ENCODE measurements at places on chromosomes 16 and 17.
A peak's percentile ranks its signal among the peaks of the same experiment; 100 is the strongest.

GRCh38 chr17:21286066-21286770 lies 1.7 kb downstream of the MAP2K3 start:
- no peak for DNase-seq

- peak; percentile 100 for DNase-seq
Measured at GRCh38 chr17:81018044-81018802, 16.7 kb upstream of the BAIAP2 start.

DNA sequence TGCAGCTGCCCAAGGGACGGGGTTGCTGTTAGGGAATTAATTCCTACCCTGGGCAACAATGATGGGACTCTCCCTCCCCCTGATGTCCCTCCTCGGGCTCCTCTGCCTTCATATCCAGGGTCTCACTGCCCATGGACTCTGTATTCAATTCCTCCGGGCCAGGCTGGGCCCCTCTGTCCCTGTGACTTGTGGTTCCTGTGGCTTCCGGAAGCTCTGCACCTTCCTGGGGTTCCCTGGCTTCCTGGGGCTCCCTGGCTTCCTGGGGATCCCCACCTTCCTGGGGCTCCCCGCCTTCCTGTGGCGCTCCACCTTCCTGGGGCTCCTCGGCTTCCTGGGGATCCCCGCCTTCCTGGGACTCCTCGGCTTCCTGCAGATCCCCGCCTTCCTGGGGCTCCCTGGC lies 35.2 kb downstream of the SRL start:
- DNase-seq, result no peak

DNA sequence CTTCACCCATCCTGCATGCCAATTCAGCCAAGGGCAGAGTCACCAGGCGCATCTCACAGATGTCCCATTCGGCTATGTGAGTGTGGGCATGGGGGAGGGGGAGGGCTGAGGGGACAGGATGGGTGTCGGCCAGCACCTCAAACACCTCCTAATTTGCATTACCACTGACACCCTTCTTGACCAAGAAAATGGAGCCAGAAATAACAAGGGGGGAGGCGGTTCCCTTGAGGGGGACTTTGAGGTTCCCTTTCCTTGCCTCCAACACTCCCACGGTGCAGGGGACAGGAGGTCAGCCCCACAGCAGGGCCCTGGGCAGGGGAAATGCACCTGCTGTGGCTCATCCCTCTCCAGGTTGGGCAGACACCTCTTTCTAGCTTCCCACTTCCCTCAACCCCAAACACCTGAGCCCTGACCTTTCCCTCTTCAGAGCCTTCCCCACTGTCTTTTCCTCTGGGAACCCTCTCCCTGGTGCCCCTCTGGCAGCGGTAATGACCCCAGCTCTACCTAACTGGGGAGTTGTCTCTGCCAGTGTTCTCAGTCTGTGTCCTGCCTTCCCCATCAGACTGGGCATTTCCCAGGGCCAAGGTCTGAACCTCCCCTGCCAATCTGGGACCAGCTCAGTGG lies 18.2 kb upstream of the TBX21 start:
- DNase-seq, result no peak

DNA sequence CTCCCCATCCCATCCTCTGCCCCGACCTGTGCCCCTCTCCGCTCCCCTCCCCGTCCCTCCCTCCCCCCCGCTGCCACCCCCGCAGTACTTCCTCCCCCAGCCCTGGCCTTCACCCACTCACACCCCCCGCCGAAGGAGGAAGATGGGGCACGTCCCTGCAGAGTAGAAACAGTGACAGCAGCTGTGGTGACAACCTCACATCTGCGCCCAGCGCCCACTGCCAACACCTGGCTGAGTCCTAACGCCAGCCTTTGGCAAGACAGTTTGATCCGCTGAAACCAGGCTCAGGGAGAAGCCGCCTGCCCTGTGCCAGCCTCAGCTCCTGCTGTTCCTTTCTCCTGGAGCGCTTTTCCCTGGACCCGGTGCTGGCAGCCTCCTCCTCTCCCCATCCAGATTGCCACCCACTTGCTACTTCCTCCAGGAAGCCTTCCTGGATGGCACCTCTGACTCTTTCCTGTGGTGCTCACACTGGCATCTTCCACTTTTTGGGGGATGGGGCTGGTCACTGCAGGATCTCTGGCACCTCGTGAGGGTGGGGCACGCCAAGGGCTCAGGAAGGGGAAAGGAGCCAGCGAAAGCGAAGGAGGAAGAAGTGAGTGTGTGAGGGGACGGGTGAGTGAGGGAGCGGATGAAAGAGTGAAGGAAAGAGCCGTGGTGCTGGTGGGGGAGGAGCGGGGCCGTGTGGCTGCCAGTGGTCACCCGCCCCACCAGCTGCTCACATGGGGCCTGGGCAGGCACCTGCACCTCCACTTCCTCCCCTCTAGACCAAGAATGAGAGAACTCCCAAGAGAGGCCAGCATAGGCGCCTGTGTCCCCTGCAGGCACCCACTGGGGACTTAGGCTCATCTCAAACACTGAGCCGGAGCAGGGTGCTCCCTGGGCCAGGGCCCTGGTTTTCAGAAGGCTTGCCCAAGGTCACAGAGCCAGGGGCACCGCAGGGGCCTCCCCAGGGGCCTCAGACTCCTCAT lies 27.0 kb downstream of the ZFPM1 start:
- peak; percentile 25 for DNase-seq

DNA sequence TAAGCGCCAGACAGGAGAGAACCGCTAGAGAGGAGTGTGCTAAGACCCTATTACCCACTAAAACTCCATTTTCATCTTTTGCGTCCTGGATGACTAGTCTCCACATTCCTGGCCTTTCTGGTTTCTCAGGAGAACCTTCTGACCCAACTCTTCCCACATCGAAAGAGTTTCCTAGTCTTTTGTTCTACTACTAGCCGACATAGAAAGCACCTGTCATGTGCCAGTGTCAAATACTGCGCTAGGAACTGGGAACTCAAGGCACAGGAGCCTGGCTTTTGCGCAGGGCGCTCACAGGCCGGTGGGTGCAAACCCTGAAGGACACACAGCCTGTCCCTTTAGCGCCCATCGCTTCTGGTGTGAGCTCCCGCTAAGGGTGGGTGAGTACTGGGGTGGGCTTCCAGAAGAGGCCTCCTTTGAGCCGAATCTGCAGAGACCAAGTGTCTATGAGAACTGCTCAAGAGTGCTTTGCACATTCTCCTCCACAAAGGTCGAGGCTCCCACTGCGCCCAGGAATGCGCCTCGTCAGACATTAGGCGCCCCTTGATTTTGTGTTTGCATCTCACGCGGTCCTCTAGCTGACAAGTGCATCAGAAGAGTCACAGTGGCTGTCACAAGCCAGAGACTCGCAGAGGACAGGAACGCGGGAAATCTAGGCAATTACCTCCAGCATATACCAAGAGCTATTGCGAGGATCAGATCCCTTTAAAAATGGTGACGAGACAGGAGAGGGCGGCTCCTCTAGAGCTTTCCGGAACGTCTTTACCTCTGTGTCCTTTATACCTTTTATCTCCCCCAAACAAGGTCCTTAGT lies 2.0 kb upstream of the PSMB3 start:
- DNase-seq, result peak; percentile 51

- no peak for DNase-seq
Measured at GRCh38 chr16:85145734-85146531, 33.7 kb upstream of the CIBAR2 start.

GRCh38 chr17:4100883-4101756 lies 41.7 kb downstream of the ZZEF1 start:
- DNase-seq, result no peak

DNA sequence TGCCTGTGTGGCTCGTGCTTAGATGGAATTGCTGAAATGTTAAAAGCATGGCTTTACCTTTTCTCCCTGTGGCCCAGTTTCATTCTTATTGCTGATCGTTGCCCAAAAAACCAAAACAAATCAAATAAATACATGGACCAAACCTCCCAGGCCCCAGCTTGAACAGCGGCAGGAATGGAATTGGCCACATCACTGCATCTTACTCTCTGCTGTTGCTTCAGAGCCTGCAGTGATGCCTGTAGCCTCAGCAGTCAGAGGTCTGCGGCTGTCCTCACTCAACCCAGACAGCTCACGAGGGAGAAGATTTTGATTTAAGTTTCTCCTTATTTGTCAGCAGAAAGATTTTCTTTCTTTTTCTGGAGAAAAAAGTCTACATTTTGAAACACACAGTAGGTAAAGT lies 91.5 kb downstream of the NPIPB11 start:
- no peak for DNase-seq

- DNase-seq, result no peak
Measured at GRCh38 chr16:70614208-70614951, 32.0 kb upstream of the IL34 start.

- no peak for DNase-seq
Measured at GRCh38 chr16:30186782-30187555, 3.6 kb downstream of the CORO1A start.

- no peak for DNase-seq
Measured at GRCh38 chr16:78137782-78138616, 38.5 kb downstream of the WWOX start.

GRCh38 chr17:42288803-42289610 lies 709 bp downstream of the STAT5A start:
- DNase-seq, result no peak

DNA sequence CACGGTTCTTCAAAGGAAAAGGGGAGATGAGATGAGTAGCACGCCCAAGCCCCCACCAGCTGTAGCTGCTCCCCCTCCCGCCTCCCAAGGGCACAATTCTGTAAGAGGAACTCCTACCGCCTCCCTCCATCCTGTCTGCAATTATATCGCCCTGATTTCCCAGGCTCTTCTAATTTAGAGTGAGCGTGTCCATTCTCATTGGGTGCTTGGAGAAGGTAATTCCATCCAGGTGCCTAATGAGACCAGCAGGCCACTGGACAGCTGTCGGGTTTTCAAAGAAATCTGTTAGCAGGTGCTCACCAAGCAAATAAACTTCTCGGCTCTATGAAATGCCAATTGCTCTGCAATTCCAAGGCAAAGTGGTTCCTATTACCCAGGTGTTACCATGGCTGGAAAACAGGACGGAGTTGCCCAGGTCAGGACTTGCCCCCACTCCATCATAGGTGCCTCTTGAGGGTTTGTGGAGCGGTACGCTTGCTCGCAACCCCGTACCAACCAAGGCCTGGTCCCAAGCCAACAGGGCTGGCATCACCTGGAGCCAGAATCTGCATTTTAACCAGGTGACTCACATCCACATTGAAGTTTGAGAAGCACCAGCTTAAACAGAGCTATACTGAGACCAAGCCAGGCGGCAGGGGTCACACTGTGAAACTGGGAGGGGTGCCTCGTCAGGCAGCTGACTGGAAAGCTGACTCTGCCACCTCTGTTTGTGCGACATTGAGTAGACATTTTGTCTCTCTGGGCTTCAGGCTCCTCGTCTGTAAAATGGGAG lies 16.5 kb upstream of the MEAK7 start:
- peak; percentile 98 for DNase-seq

- DNase-seq, result no peak
Measured at GRCh38 chr17:75901727-75902126, 3.0 kb downstream of the MRPL38 start.

DNA sequence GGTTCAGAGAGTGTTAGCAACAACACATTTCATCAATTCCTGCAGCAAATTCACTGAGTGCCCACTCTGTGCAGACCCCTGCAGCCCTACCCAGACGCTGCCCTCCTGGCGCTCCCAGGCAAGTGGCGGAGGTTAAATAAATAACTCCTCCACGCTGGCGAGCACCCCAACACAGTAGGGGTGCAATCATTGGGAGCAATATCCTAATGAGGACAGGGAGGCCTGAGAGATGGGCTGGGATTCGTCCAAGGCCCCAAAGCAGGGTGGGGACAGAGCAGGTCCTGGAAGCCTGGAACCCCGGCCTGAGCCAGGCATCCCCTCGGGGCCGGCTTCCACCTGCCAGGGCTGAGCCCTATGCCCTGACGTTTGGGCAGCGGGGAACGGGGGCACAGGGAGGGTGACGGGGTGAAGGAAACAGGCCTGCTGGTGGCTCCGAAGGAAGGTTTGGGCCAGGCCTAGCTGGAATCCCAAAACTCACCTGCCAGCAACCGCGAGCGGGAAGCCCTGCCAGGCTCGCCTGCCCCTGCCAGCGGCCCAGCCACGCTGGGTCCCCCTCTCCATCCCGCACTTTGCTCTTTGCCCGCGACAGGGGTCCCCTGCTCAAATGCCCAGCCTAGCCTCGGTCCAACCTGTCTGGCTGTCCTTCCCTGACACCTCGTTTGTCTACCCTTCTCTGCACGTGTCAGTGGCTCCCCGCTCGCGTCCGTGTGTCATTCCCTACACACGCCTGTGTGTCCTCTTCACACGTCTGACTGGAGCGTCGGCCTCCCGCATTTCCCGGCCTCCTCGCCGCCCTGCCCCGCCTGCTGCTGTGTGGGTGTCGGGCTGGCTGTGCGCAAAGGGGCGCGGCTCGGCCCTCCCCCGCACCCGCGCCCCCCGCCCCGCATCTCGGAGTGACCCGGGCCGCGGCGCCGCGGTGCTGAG lies 721 bp upstream of the BEAN1 start:
- DNase-seq, result no peak

DNA sequence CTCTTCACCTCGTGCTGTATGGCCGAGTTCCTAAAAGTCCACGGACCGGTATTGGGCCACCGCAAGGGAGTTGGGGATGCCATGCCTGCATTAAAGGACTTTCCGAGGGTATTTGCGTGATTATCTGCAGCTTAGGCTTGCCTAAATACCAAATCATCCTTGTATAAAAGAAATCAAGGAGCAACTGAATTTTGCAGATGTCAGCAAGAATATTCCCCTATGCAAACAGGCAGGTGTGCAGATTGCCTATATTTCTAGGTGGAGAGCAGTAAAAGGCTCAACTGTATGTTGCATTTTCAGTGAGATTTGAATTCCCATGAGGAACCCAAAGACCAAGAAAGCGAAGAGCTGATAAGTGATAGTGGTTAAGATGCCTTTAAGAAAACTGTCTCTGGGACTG lies 452.3 kb downstream of the CDH11 start:
- DNase-seq, result no peak

DNA sequence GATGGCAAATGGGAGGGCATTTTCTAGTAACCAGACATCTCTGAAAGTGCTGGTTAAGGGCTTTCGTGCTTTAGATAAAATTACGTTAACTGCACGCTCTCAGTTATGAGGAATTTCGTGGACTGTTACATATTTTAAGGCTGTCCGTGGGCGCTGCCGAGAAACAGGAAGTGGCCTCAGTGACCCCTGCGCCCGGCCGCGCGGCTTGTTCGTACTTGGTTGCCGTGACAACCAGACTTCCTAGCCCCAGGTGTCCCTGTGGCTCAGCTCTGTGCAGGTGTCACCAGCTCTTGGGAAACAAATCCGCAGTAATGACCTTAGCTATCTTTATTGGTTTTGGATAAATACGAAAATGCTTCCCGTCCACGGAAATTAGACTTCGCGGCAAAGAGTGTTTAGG lies 52.7 kb downstream of the LMF1 start:
- DNase-seq, result no peak

DNA sequence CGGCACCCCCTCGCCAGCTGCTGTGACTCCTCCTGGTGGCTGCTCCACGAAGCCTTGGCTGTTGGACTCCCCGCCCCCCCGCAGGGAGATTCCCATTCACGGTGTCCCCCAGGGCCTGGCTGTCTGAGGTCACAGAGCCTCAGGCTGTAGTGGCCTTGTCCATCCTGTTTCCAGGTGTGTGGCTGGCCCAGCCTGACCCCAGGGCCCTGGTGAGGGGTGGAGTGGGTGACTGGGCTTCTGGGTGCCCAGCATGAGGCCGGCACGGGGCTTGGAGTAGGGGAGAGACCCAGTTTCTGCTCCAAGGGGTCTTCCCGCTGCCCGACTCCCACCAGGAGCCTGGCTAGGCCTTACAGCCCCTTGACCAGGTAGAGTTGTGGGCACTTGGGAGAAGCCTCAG lies 10.4 kb downstream of the PRSS27 start:
- DNase-seq, result no peak

GRCh38 chr17:9549215-9549614 lies 26.4 kb downstream of the STX8 start:
- no peak for DNase-seq

Measured in NCI-H524 (cell line).